ENCODE measurements at places on chromosomes 5 and 9.

DNA sequence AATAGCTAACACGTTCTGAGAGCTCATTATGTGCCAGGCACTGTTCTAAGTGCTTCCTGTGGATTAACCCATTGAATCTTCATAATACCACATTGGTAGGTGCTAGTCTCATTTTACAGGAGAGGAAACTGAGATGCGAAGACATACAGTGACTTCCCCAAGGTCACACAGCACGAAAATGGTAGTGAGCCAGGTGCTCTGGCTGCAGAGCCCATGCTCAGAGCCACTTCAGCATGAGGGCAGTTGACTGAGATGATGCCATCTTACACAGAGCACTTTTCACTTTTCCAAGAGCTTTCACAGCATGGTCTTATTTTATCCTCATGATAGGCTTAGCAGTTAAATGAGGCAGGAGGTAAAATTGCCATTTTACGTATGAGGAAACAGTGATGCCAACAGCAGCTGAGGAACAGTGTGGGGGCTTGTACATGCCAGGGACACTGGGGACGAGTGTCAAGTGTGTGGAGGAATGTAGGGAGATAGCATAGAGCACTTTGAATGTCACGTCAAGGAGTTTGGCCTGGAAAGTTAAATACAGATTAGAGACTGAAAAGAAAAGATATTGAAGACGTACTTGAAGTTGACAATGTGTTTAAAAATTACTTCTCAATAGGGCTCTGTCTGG lies 180.0 kb downstream of the KIF4B start:
- no peak for DNase-seq

- DNase-seq = no peak
These were observed 14.7 kb downstream of the BICD2 start for GRCh38 chr9:92749934-92750315.

DNA sequence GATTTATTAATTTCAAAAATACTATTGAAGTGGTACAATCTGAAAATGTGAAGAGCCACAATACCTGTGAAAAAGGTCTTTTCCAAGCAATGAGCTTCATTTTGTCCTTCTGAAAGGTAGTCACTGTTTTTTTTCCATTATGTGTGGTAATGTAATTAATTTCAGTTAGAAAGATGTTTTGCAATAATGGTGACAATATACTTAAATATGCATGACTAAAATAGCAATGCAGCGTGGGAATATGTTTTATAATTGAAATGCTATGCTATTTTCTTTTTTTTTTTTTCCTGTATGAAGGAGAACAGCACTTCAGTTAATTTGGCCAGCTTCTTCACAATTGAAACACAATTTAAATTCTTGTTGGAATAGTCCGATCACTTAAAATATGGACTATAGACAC lies 41.9 kb downstream of the NPR3 start:
- DNase-seq = no peak

- DNase-seq = peak; percentile 85
These were observed 958 bp upstream of the NFIL3 start for GRCh38 chr9:91424403-91425176.

DNA sequence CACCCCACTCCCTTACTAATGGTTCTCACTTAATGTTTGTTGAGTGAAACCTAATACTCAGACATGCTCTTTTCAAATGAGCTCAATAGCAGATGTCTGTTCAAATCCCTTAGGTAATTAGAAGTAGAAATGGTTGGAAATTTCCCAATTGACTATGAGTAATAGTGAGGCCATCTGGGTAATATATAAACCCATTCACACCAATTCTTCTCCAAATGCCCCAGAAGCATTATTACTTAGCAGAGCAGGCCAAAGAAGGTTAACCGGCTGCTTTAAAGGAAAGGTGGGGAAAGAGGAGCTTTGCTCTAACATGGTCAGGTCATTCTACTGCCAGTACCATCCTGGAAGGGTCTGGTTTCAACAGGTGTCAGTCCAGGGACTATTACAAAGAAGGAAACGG lies 119.5 kb upstream of the MTAP start:
- no peak for DNase-seq

GRCh38 chr5:168683247-168683926 lies 104.2 kb upstream of the PANK3 start:
- DNase-seq = peak; percentile 54

GRCh38 chr5:157487358-157487757 lies 27.3 kb downstream of the NIPAL4 start:
- DNase-seq = no peak

DNA sequence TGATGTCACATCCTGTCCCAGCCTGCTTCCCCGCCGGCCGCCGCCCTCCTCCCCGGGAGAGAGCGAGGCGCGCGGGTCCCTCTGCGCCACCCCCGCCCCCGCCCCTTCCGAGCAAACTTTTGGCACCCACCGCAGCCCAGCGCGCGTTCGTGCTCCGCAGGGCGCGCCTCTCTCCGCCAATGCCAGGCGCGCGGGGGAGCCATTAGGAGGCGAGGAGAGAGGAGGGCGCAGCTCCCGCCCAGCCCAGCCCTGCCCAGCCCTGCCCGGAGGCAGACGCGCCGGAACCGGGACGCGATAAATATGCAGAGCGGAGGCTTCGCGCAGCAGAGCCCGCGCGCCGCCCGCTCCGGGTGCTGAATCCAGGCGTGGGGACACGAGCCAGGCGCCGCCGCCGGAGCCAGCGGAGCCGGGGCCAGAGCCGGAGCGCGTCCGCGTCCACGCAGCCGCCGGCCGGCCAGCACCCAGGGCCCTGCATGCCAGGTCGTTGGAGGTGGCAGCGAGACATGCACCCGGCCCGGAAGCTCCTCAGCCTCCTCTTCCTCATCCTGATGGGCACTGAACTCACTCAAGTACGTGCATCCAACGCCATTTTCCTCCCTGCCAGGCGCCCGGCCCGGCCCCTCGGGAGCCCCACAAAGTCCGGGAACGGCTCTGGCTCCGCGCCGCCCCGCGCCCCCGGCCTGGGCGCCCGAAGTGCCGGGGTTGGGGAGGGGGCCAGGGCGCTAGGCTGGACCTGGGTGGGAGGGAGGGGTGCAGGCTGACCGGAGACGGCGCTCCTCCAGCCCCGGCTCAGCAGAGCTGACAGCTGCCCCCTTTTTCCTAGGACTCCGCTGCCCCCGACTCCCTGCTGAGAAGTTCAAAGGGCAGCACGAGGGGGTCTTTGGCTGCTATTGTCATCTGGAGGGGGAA lies 12.0 kb upstream of the OLFM1 start:
- no peak for DNase-seq

DNA sequence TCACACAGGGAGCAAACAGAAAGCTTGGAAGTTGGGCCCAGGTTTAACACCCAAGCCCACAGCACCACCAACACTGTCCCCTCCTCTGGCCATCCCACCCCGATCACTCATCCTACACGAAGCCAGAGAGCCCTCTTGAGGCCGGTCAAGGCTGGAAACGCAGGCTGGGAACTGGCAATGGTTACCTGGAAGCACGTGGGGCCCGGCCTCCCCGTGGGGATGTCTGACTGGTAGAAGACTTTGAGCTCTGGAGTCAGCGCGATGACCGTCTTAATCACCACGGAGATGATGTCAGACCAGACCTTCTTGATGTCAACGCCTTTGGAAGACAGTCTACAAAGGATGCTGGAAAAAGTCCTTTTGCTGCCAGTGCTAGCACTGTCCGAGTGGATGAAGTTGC lies 104.1 kb downstream of the TTLL11 start:
- DNase-seq = no peak

- no peak for DNase-seq
These were observed 5.7 kb downstream of the FIBCD1 start for GRCh38 chr9:130933114-130934046.

GRCh38 chr9:95099321-95100070 lies 218.0 kb downstream of the FANCC start:
- DNase-seq = no peak

DNA sequence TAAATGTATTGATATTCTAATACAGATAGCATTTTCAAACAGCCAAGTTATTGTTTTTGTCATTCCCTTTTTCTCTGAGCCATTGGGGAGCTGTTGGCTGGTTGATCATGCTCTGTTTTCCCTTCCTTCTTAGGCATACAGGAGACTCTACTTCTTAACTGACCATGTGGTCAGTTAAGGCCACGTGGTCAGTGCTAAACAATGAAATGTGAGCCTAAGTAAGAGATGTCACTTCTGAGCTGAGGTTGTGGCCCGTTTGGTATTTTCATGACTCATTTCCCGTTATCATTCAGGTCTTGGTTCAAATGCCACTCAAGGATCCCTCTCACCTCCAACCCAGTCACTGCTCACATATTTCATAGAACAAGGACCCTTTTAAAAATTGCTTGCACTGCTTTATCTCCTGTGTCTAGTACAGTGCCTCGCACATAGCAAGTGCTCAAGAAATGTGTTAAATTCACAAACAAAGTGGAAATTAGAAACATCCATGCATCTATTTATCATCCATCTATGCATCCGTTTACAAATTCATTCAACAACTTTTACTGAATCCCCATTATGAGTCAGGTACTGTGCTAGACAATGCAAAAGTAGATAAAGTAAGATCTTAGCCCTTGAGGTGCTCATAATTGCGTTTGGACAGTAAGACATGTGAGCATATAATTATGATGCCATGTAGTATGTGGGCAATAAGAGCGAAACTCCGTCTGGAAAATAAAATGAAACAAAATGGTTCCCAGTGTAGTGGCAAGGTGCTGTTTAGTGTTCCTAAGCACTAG lies 50.7 kb downstream of the ARRDC3 start:
- no peak for DNase-seq

DNA sequence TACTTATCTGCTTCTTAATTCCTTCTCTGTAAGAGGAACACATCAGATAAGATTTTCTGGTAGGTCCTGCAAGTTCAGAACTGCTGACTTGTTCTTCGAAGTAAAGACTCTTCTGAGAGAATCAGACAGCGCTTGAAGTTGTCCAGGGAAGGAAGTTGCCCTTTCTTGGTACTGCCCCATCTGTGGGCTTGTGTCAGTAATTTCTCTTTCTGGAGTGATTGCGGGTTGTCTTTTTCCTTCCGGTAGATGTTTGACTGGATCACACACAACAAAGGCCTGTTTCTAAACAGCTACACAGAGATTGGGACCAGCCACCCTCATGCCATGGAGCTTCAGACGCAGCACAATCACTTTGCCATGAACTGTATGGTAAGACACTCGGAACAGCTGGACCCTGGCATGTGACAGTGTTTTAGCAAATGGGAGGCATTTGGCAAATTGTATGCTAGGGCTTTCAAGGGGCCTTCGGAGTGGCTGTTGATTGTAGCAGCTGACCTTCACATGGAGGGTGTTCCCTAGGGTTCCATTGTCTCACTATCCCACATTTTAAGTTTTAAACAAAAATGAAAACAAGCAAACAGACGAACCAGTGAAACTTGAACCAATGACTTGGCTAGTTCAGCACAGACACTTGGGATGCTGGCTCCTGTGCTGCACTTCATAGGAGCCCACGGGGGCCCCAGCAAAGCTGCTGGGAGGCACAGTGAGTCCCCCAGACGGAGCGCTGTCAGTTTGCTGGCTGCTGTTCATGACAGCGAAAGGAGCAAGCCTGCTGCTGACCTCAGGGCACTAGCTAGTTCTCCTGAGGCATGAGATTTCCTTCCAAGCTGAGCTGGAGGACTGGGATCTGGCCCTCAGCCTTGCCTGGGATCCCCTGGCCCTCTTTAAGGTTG lies 149.9 kb downstream of the TRIO start:
- no peak for DNase-seq

DNA sequence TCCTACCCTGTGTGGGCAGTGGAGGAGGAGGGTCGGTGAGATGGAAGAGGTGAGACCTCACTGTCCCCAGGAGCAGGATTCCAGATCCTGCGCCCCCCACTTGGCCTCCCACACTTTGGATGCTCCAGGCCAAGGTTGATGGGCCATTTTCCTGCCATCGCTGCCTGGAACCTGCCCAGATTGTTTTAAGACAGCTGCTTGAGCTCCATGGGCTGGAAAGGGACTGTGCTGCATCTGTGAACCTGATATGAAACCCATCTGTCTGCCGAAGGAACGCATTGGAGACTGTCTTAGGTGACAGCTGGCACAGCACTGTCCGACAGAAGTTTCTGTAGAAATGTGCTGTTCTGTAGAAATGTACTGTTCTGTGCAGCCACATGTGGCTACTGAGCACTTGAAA lies 72.7 kb upstream of the SLC25A48 start:
- no peak for DNase-seq

DNA sequence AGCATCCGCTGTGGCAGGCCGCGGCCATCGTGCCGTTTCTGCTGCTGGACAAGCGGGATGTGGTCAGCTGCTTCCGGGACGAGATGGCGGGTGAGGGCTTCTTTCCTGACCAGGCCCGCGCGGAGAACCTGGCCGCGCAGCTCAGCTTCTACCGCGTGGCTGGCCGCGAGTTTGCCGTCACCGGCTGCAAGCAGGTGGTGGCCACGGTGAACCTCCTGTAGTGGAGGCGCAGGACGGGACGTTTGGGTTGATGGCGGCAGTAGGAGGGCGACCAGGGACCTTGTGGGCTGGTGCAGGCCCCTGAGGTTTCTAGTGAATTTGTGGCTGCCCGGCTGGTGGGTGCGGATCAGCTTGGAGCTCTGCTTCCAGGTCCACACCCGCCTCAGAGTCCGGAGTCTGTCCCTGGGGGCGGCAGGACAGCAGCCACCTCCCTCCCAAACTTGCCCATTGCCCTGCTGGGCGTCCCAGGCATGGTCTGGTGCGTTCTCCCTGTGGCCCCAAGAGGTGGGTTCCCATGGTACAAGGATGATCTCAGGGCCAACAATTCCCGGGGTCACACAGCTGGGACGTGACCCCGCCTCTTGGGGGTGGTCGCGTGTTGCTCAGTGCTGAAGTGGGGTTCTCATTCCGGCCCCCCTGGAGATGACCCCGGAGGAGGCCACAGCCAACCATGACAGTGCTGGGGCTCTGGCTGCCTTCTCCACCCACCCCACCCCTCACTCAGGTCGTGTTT lies 2.4 kb downstream of the TOR4A start:
- DNase-seq = no peak

DNA sequence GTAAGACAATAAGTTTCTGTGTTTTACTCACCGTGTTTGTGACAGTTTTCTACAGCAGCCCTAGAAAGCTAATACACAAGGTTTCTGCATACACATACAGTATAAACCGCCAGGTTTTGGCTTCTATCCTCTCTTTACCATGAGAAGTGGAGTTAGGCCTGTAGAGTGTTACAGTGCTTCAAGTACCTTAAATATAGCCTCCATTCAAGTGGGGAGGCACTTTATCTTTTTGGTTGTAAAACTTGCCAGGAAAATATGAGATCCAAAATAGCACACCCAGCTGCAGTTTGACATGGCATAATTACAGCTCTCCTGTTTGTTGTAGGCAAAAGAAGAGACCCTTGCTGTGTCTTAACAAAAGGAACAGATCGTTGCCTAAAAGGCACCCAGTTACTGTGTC lies 90.3 kb upstream of the PTPN3 start:
- DNase-seq = no peak

DNA sequence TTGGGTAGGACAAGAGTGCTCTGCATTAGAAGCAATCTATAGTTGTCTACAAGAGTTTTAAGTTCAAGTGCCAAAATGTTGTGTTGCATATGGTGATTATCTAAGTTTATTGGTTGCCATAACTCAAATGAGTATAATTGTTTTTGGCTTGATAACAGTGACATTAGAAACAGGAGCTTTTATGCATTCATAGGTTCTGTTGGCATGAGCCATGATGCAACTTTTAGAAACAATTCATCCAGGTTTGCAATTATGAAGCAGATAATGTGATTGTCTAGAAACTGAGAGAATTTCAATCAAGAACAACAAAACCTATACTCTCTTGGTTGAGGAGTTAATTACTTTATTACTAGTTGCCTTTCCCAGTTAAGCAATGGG lies 137.0 kb downstream of the PBX3 start:
- no peak for DNase-seq

- no peak for DNase-seq
These were observed 28.7 kb upstream of the RXRA start for GRCh38 chr9:134297576-134297975.

- DNase-seq = no peak
These were observed 15.6 kb downstream of the PITX1 start for GRCh38 chr5:135018457-135018856.

Data from stimulated activated CD8-positive, alpha-beta memory T cell treated with anti-CD3 and anti-CD28 coated beads, Interleukin-4, amount 100 ng/mL, for 48 hours (primary cell).